ENCODE measurements at places on chromosomes 12 and 14. TPM values are rescaled to one million over a fixed set of nuclear protein-coding genes. Genes with fewer than 3 reads are reported as not detected.

GRCh38 chr12:51521554-51522276 is 69.3 kb upstream of the SCN8A start:
- peaks cover 5% of the 10 kb centered on the region for H3K27me3 ChIP-seq
- DNase-seq = no peak
- H3K4me1 ChIP-seq = no peaks in the 10 kb centered on the region
- no peak overlapping the region for H3K27ac ChIP-seq

DNA sequence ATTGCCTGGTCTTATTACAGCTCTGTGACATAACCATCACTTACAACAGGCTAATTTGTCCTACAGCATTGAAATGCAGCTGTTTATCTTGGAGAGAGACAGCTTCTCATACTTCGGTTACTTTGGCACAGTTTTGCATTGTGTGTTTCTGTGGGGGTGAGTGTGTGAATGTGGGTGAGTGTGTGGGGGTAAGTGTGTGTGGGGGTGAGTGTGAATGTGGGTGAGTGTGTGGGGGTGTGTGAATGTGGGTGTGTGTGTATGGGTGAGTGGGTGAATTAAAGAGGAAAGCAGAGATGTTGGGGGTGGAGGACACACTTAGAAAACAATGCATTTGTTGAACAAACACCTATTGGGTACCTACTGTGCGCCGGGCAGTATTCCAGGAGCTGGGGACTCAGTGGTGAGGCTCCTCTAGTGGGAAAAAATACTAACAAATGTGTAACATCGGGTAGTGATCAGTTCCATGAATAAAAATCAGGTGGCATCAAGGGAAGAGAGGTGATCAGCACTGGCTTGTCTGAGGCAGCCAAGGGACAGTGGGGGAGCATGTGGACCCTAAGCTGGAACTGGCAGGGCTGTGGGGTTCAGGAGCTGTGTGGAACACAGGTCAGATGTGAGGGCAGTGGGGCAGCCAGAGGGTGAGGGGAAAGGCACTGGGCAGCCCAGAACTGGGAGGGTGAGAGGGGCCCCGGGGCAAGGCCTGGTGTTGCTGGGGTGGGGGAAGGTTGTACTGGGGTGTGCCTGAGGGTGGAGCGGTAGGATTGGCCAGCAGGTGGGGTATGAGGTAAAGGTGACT is 44.1 kb upstream of the AMN start:
- H3K4me3 ChIP-seq = no peak overlapping the region
- H3K36me3 ChIP-seq = peaks cover 14% of the 10 kb centered on the region
- H3K4me1 ChIP-seq = no peaks in the 10 kb centered on the region
- no peak overlapping the region for H3K27ac ChIP-seq
- H3K27me3 ChIP-seq = no peaks in the 10 kb centered on the region
- no peak for DNase-seq

Gene KRT77
- polyA plus RNA-seq = not detected

GRCh38 chr14:76876076-76876475 is 49.9 kb downstream of the LRRC74A start:
- peak; percentile 42 for DNase-seq
- H3K27ac ChIP-seq = no peak overlapping the region
- H3K36me3 ChIP-seq = no peaks in the 10 kb centered on the region
- H3K27me3 ChIP-seq = peaks cover 3% of the 10 kb centered on the region

DNA sequence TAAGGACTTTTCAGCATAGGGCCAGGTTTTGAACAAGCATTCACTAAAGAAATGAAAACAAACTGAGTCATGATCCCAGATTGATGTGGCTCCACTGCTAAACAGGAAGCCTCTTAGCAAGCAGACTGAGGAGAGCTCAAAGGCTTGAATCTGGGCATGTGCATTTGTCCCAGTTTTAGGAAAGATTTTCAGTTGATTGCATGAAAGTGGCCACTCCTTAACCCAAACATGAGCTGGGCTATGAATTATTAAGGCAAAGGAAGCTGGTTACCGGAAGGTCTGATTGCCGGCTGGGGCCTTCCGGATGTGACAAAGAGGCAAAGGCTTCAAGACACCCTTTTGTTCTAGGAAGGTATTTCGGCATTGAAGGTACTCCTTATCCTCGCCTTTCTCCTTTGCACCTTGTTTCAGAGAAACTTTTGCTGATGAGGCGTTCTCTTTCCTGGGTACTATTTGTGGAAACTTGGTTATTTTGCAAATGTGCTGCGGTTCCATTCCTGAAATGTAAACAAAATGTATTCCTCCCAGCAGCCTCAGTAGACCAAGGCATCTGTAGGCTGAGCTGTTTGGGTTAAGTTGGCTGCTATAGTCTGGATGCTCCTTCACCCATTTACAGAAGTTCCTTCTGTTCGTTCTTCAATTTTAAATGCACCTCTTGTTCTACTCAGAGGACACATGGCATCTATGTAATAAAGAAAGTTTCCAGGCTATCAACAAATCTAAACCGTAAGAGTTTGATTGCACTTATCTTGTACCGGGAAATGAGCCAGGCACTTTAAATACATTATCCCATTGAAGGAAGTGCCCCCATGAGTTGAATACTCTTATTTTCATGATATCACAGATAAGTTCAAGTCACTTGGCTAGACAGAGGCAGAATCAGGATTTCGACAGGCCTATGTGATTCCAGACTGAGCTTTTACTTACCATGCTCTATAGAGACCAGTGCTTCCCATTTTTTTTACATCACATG is 115.6 kb upstream of the METAP2 start:
- no peak overlapping the region for H3K27ac ChIP-seq
- H3K27me3 ChIP-seq = no peaks in the 10 kb centered on the region
- no peaks in the 10 kb centered on the region for H3K4me1 ChIP-seq
- no peak overlapping the region for H3K4me3 ChIP-seq
- DNase-seq = no peak
- no peaks in the 10 kb centered on the region for H3K36me3 ChIP-seq

DNA sequence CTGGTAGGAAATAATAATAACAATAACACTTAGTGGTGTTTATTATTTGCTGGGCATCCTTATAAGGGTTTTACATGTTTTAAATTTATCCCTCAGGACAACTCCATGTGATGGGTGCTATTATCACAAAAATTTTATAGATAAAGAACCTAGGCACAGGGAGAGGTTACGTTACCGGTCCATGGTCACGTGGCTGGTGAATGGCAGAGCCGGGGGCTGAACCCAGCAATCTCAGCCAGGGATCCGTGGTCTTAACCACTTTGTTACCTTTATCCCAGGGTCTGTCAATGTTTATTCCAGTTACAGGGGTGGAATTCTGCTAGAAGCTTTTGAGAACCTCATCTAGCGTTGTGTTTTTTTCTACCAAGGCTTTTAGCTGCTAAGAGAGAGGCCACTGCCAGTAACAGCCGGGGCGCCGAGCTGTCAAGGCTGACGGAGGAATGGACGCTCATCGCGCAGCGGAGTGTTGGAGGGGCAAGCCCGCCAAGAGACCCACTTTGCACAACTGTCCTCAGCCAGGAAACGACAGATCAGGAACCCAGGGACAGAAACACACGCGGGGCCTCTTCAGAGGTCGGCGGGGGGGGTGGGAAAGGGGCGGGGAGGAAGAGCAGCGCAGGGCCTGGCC is 418 bp downstream of the AMN1 start:
- H3K36me3 ChIP-seq = peaks cover 15% of the 10 kb centered on the region
- peaks cover 16% of the 10 kb centered on the region for H3K27me3 ChIP-seq
- H3K4me3 ChIP-seq = peak overlapping the region; percentile 99
- peaks cover 52% of the 10 kb centered on the region for H3K4me1 ChIP-seq

DNA sequence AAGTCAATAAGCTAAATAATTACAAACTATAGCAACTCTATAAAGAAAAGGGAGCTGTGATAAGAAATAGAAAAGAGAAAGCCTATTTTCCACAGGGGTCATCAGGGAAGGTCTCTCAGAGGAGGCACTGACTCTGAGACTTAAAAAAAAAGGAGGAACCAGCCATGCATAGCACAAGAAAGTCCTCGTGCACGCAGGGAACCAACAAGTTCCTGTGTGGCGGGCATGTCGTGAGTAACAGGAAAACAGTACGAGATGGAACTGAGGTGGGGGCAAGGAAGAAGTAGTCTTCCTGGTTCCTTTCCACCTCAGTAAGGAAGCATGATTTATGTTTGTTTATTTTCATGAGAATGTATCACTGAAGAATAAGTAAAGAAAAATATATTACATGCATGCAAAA is 367.0 kb upstream of the TMEM132C start:
- H3K27ac ChIP-seq = no peak overlapping the region
- no peaks in the 10 kb centered on the region for H3K36me3 ChIP-seq
- no peaks in the 10 kb centered on the region for H3K4me1 ChIP-seq
